ENCODE measurements at places on chromosomes 1 and 21.

DNA sequence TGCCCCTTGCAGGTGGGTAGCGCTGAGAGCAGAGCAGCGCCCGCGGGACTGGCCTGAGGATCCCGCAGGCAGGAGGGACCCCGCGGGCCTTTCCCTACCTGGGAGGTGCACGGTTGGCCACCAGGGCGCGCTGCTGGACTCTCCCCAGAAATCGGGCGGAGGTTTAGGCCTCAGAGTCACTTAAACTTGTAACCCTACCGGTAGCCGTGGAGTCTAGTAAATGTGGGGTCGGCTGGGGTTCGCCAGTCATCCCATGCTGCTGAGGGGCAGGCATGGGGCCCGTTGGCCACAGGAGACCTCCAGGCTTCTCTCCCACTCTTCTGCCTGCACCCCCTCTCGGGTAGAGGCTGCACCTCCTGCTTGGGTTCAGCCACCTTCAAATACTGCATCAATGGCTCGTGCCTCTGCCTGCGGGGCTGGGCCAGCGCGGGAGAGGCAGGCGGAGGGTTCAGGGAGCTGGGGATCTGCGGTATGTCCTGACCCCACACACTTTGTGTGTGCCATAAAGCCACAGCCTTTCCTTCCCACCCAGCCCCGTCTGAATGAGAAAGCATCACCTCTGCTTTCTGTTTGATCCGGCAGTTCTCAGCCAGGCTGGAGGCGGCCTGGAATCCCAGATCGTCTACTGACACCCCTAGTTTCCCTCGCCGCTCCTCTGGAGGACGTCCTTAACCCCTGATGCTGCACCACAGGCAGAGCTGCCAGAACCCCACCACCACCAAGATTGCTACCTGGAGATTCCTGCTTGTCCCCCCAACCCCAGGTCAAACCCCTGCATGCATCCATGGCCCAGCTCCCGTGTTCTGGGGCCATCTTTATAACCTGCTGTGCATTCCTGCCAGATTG, 12.3 kb upstream of the GSTM4 start:
- DNase-seq: peak; percentile 76

- DNase-seq: no peak
Measured at GRCh38 chr1:177306981-177307380, 136.2 kb downstream of the BRINP2 start.

DNA sequence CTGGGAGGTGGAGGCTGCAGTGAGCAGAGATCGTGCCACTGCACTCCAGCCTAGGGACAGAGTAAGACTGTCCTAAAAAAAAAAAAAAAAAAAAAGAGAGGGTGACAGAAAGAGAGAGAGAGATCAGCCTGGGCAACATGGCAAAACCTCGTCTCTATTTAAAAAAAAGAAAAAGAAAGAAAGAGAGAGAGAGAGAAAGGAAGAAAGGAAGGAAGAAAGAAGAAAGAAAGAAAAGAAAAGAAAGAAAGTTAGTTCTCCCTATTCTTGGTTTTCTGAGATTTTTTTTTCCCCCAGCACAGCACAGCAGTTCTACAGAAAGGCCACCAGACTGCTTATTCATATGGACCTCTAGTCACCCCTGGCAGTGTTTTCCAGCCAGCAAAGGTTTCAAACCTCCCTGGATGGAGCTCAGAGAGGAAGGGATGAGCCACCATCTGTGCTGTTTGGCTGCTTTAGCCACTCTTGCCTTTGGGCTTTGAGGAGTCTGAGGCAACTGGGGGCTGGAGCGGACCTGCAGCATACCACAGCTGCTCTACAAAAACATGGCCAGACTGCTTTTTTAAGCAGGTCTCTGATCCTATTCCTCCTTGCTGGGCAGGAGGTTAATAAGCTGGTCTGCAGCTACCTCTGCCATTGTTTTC, 10.6 kb downstream of the S100A6 start:
- no peak for DNase-seq

DNA sequence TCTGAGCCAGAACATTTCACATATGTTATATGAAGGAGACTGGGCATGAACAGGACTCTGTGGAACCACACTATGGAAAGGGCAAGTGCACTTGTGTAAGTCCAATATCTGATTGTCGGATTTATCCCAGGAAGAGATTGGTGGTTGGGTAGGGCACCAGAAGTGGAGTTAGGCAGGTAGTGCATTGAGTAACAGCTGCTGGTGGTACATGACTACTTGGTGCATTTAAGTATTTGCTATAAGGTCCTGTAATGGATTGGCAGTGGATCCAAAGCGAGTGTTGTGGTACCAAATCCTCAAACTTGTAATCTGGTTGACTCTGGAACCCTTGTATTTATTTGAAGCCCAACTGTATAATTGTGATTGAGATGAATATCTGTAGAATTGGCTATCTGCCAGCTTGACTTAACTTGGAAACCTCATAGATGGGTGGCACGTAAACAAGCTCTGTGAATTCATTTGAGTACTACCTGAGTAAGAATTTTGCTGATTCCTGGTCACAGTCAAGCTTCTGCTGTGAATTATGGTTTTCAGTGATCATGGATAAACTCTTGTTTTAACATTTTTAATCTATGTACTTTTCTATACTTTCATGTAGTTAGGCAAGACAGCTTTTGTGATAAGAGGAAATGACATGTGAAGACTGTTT, 21.1 kb downstream of the UBAP2L start:
- DNase-seq: no peak

GRCh38 chr1:87404296-87404695, 75.6 kb downstream of the LMO4 start:
- DNase-seq: no peak

DNA sequence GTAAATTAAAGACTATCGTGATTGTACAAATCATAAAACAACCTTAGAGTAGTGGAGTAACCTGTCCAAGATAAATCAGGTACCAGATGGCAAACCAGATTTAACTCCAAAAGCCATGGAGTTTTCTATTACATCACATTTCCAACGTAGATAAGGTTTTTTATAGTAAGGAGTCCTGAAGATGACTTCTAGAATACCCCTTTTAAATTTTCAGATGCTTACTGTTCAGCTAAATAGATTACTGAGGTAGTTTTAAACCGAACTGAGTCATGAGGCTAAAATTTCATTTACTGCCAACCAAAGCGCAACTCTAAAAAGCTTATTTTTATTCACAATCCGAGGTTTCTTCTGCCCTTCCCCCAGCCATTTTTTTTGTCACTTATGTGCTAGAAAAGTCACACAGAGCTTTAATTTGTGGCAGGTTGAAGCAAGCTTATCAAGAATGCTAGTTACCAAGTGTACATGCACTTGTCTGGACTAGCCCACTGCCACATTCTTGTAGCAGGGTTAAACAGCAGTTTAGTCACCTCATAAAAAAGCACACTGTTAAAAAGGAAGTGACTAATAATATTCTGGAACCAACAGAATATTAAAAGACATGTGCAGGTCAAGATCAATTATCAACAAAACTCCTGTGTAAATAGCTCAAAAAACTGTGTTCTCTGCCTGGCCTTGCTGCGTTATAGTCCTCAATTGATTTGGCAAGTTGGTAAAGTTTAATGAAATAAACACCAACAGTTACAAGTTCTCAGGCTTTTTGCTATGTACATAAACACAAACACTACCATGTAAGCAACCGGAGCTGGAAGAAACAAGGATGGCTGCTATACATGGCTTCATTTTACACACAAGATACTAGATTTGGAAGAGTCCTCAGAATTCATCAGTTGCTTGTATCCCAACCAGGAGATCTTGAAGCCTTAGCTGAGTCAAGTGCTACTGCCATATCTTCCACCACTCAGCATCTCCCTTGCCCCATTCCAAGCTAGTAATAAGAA, 180.3 kb upstream of the DMRTA2 start:
- DNase-seq: no peak

- DNase-seq: no peak
Measured at GRCh38 chr1:9726905-9727595, 75.5 kb downstream of the PIK3CD start.

DNA sequence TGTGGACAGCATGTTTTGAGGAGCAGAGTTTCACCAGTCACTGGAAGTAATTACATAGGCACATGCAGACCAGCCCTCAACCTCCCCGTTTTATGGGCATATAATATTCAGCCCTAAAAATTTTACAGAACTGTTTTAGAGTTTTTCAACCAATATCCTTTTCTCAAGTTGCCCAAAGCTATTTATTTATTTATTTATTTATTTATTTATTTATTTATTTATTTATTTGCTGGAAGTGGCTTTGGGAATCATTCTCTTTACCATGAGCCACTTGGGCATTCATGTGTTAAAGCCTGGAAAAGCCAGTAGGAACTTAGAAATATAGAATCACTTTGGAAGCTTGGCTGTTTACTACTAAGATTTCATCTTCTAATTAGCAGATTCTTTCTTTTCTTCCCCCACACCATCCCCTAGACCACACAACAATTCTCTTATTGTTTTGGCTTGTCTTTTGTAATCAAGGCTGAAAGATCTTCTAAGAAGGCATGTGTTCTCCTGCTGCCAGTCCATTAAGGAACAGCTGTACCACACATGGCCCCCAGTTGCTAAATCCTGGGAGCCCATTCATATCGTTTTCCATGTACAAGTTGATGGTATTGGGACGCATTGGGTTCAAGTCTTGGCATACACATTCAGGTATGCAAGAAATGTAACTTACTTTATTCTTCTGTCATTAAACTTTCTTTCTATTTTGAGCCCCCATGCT, 220.0 kb downstream of the PAPPA2 start:
- DNase-seq: no peak

- no peak for DNase-seq
Measured at GRCh38 chr1:7117399-7118281, 332.4 kb downstream of the CAMTA1 start.

GRCh38 chr1:30782361-30783255, 25.0 kb upstream of the LAPTM5 start:
- DNase-seq: peak; percentile 63

- no peak for DNase-seq
Measured at GRCh38 chr1:51744506-51745303, 127.8 kb downstream of the OSBPL9 start.

GRCh38 chr1:29803486-29803885, 567.2 kb downstream of the PTPRU start:
- no peak for DNase-seq

DNA sequence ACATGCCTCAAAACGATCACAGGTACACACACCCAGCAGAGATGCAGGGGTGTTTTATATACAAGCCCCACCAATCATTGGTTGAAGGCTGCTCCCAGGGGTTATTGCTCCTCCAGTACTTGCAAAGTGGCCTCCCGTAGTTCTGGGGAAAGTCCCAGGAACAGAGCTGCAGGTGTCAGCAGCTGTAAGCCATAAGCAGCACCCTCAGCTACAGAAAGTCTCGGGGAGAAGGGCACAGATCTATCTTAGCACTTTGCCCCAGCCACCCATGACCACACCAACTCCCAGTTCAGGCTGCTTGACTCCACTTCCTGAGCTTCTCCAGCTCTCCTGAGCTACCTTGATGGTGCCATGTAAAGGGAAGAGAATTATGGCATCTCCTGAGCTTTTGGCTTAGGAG, 222.7 kb upstream of the GJB5 start:
- no peak for DNase-seq

- no peak for DNase-seq
Measured at GRCh38 chr1:176542352-176542751, 79.4 kb downstream of the PAPPA2 start.

DNA sequence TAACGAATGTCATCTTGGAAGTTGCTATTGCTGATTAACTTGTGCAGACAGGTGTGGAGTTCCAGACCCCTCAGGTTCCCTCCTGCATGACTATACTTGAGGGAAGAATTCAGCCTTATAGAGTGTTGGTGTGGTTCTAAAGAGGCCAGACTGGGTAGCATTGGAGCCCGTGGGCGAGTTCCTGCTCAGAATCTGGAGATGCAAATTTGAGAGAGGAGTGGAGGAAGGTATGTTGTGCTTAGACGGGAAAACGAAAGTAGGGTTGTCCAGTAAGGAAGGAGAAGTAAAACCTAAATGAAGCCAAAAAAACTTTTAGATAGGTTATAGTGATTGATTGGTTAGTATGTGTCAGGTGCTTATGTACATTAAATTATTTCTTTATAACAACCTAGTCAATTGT, 79.2 kb downstream of the ZNF326 start:
- no peak for DNase-seq

GRCh38 chr1:177770096-177770495, 199.8 kb downstream of the SEC16B start:
- no peak for DNase-seq

GRCh38 chr1:119656410-119656955, 8.4 kb upstream of the ZNF697 start:
- no peak for DNase-seq

GRCh38 chr1:212595787-212596714, 12.5 kb upstream of the ATF3 start:
- no peak for DNase-seq

GRCh38 chr1:221858818-221859611, 117.1 kb upstream of the DUSP10 start:
- no peak for DNase-seq

GRCh38 chr1:93641527-93641926, 40.1 kb downstream of the BCAR3 start:
- no peak for DNase-seq

- DNase-seq: no peak
Measured at GRCh38 chr1:220925707-220926106, 46.5 kb downstream of the HLX start.

DNA sequence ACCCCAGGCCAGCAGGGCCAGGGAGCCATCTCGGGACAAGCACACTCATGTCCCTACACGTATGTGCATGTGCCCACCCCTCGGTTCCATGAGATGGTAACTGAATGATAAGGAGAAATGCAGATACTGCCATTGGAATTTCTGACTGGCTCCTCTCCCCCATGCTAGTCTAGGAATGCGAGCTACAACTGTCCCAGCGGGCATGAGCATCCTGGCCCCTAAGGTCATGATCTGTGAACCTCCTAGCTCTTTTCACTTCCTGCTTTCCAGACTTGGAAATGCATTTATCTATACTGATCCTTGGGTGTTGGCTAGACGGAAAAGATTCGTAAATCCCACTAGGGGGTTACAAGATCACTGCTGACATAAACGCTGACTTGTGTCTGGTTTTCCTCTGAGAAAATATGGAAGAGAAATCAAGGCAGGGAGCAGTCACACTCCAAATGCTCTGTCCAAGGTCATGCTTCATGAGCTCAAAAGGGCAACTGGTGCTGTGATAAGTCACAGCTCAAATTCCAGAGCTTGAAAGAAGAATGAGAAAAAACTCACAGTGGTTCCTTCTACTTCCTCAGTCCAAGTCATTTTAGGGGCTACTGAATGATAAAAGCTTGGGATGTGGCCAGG, 49.8 kb downstream of the SLC45A1 start:
- DNase-seq: no peak

- no peak for DNase-seq
Measured at GRCh38 chr1:2203671-2204414, 9.3 kb upstream of the FAAP20 start.

DNA sequence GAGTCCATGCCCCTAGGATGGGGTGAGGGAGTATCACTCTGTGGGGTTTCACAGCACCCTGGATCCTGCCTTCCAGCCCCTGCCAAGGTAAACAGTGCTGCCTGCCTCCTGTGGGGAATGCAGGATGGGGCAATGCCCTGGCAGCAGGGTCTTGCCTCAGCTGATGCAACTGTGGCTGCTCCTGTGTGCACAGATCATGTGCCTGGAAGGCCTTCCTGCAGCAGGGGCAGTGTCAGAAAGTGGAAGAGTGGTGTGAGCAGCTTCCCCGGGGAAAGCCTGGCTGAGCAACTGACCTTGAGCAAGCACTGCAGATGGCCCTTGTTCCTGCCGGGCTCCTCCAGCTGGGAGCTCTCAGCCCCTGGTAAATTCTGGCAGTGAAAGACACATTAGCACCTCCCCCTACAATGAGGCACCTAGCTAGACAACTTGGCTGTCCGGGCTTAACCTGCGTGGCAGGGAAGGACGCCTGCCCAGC, 9.9 kb downstream of the TOR3A start:
- DNase-seq: no peak

All from activated CD4-positive, alpha-beta T cell treated with anti-CD3 and anti-CD28 coated beads for 1 hour (primary cell).